BJ (cell line): ENCODE measurements at places on chromosomes 6 and 20. TPM values are rescaled to one million over a fixed set of nuclear protein-coding genes. Genes with fewer than 3 reads are reported as not detected.

The MAK gene
- polyA plus RNA-seq = not detected in 2 replicates

The TRIM15 gene
- not detected in 2 replicates for polyA plus RNA-seq

- no peak for DNase-seq
Measured at GRCh38 chr6:148888856-148889255, 142.0 kb downstream of the UST start.

DNA sequence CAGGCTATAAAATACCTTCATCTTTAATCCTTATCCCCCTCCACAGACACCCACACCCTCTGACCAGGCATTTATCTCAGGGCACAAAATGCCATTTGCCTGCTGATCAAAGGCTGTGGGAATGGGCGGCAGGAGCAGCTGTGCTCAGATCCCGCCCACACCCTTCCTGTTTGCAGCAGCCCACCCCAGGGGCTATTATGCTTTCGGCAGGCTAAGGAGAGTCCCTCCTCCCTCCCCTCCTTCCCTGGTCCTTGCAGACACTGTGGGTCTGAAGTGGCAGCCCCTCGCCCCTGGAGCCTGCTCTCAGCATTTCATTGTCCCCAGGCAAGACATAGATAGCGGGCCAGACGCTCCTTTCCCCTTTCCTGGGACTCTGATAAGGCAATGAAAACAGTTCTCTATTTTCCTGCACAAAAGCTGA is 220.8 kb upstream of the HEY2 start:
- no peak for DNase-seq

DNA sequence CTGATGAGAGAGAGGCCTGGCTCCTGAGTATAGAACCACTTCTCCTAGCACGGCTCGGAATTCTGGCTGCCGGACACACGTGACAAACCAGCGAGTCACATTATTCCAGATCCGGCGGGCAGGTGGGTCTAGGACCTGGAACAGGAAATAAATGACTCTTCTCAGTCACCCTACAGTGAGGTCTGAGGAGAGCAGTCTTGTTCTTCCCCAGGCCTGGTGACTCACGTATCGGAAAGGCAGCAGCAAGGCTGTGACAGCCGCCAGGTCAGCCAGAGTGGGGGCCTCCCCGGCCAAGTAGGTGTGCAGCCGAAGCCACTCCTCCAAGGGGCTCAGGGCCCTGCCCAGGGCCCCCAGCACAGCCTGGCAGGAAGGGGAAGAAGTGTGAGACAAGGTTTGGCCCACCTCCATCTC is 2.8 kb downstream of the VARS1 start:
- DNase-seq = no peak

DNA sequence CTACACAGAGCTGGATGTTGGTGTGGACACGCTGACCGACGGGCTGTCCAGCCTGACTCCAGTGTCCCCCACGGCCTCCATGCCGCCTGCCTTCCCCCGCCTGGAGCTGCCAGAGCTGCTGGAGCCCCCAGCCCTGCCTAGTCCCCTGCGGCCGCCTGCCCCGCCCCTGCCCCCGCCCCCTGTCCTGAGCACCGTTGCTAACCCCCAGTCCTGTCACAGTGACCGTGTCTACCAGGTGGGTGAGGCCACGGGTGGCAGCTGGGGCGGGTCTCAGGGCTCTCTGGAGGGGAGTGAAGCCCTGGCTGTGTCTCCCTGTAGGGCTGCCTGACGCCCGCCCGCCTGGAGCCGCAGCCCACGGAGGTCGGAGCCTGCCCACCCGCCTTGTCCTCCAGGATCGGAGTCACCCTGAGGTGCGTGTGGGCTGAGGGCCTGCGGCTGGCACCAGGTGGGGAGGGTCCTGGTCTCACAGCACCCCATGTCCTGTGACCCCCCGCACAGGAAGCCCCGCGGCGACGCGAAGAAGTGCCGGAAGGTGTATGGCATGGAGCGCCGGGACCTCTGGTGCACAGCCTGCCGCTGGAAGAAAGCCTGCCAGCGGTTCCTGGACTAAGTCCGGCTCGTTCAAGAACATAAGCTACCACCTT is 2.9 kb downstream of the SLC2A4RG start:
- no peak for DNase-seq

The KCNG1 gene
- 13.2 and 18.2 TPM in 2 replicates for polyA plus RNA-seq

DNA sequence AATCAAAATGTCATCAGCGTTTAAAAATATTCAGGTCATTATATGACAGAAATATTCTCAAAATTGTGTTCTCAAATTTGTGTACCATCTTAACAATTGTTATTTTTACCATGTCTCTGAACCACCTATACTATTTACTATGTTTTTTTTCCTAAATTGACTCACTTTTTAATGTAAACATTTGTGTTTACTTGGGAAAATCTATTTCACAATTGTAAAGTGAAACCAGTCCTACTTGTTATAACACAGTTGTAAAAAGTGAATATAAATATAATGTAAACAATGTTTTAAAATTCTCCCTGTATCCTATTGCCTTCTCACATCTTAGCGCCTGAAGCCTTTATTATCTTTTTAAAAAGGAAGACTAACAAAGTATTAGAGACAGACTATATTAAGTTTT is 83.5 kb downstream of the ADGRG6 start:
- no peak for DNase-seq
